ENCODE measurements at places on chromosomes 1 and 21. TPM values are rescaled to one million over a fixed set of nuclear protein-coding genes. Genes with fewer than 3 reads are reported as not detected.

The AMY2A gene
- total RNA-seq, result not detected

The LHX8 gene
- not detected for total RNA-seq

The CASQ2 gene
- total RNA-seq, result not detected

The FCGR3A gene
- not detected for total RNA-seq

The PLA2G2F gene
- total RNA-seq, result 0.04 TPM

The SH2D5 gene
- total RNA-seq, result 157 TPM

The SHE gene
- not detected for total RNA-seq

The DAB1 gene
- not detected for total RNA-seq

The LRRC38 gene
- total RNA-seq, result not detected

The RAB42 gene
- 1.5 TPM for total RNA-seq

The ARHGEF10L gene
- total RNA-seq, result 4.7 TPM

The CLDN8 gene
- total RNA-seq, result not detected

The CFAP74 gene
- 0.07 TPM for total RNA-seq

The RNU1-3 gene
- 4,441 TPM for total RNA-seq

The TRIM45 gene
- 2.3 TPM for total RNA-seq

The PDPN gene
- total RNA-seq, result 65.2 TPM

The NMNAT2 gene
- total RNA-seq, result 0.24 TPM

The DLGAP3 gene
- not detected for total RNA-seq

The AMY1A gene
- total RNA-seq, result not detected

The EPHA10 gene
- not detected for total RNA-seq

The TMPRSS2 gene
- not detected for total RNA-seq

The NBL1 gene
- total RNA-seq, result 105 TPM

The PLPPR4 gene
- not detected for total RNA-seq

The LENEP gene
- not detected for total RNA-seq

The OPTC gene
- not detected for total RNA-seq

The HNRNPR gene
- 184 TPM for total RNA-seq

The THEM5 gene
- total RNA-seq, result not detected

The CHIA gene
- total RNA-seq, result not detected

The TSNAX gene
- total RNA-seq, result 29.9 TPM

The NKAIN1 gene
- total RNA-seq, result not detected

The LRRC3 gene
- 2.6 TPM for total RNA-seq

The SPOCD1 gene
- total RNA-seq, result 4.8 TPM

The TRABD2B gene
- 0.25 TPM for total RNA-seq

The TRIM63 gene
- total RNA-seq, result not detected

The KCNJ9 gene
- not detected for total RNA-seq

The TSPEAR gene
- total RNA-seq, result not detected

The BCAN gene
- total RNA-seq, result not detected
